ENCODE measurements at places on chromosomes 2 and 18. TPM values are rescaled to one million over a fixed set of nuclear protein-coding genes. Genes with fewer than 3 reads are reported as not detected.

TUBA4B gene
- not detected for total RNA-seq

IGFBP5 gene
- not detected for total RNA-seq

NYAP2 gene
- not detected for total RNA-seq

- peaks cover 7% of the 10 kb centered on the region for H3K36me3 ChIP-seq
- no peak for DNase-seq
- H3K27me3 ChIP-seq: no peaks in the 10 kb centered on the region
- peaks cover 2% of the 10 kb centered on the region for H3K4me1 ChIP-seq
These were observed 68.9 kb downstream of the PRPF40A start for GRCh38 chr2:152648336-152648735.

GRCh38 chr2:216922175-216922780 lies 62.4 kb upstream of the TNP1 start:
- H3K27ac ChIP-seq: no peak overlapping the region
- no peaks in the 10 kb centered on the region for H3K27me3 ChIP-seq
- DNase-seq: no peak
- H3K36me3 ChIP-seq: no peaks in the 10 kb centered on the region
- no peak overlapping the region for H3K4me3 ChIP-seq

GRCh38 chr2:217074576-217075255 lies 214.9 kb upstream of the TNP1 start:
- H3K36me3 ChIP-seq: no peaks in the 10 kb centered on the region
- H3K4me1 ChIP-seq: peaks cover 13% of the 10 kb centered on the region
- H3K27me3 ChIP-seq: peaks cover 2% of the 10 kb centered on the region

GRCh38 chr2:69791045-69791444 lies 38.4 kb upstream of the GMCL1 start:
- peaks cover 15% of the 10 kb centered on the region for H3K4me1 ChIP-seq
- DNase-seq: no peak
- no peak overlapping the region for H3K4me3 ChIP-seq
- H3K27me3 ChIP-seq: no peaks in the 10 kb centered on the region

Data from activated CD8-positive, alpha-beta T cell treated with anti-CD3 and anti-CD28 coated beads for 36 hours (primary cell).